ENCODE measurements at places on chromosomes 6 and 20. TPM values are rescaled to one million over a fixed set of nuclear protein-coding genes. Genes with fewer than 3 reads are reported as not detected.
A peak's percentile ranks its signal among the peaks of the same experiment; 100 is the strongest.

DNA sequence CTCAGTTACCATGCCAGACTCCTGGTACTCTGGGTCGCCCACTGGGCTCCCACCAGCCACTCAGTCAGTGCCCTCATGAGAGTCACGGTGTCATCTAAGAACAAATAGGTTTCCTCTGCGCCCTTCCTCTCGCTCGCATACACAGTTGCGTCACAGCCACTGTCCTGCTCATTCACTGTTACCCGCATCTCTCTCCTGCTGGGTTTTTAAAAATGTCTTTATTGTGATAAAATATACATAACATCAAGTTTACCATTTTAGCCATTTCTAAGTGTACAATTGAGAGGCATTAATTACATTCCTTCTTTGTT, 4.0 kb downstream of the TEAD3 start:
- no peak for DNase-seq
- H3K27me3 ChIP-seq: no peaks in the 10 kb centered on the region

- peaks cover 3% of the 10 kb centered on the region for H3K4me1 ChIP-seq
- H3K27ac ChIP-seq: no peak overlapping the region
- no peak overlapping the region for H3K4me3 ChIP-seq
- peak; percentile 58 for DNase-seq
- no peaks in the 10 kb centered on the region for H3K27me3 ChIP-seq
Observed at GRCh38 chr6:46329568-46329967, 158.8 kb upstream of the ENPP5 start.

DNA sequence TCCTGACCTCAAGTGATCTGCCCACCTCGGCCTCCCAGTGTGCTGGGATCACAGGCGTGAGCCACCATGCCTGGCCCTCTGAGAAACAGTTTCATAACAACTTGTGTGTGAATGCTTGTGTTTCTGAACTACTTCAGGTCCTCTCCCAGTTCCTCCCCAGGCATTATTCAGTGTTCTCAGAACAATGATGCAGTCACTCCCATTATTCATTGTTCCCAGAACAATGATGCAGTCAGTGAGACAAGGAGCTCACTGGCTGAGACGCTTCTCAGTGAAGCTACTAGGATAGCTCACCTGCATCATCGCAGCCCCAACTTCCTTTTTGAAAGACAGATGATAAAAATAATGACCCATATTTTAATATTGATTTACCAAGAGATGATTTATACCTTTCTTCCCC, 71.5 kb downstream of the NDUFAF5 start:
- no peak for DNase-seq
- no peak overlapping the region for H3K27ac ChIP-seq
- no peak overlapping the region for H3K4me3 ChIP-seq
- no peaks in the 10 kb centered on the region for H3K36me3 ChIP-seq
- H3K4me1 ChIP-seq: no peaks in the 10 kb centered on the region

GRCh38 chr6:36577301-36577700, 16.9 kb upstream of the SRSF3 start:
- DNase-seq: no peak
- H3K4me1 ChIP-seq: no peaks in the 10 kb centered on the region
- no peak overlapping the region for H3K27ac ChIP-seq
- no peak overlapping the region for H3K4me3 ChIP-seq

GRCh38 chr6:157402996-157403685, 22.2 kb downstream of the ZDHHC14 start:
- H3K4me3 ChIP-seq: no peak overlapping the region
- H3K27me3 ChIP-seq: no peaks in the 10 kb centered on the region

- no peaks in the 10 kb centered on the region for H3K36me3 ChIP-seq
- peaks cover 4% of the 10 kb centered on the region for H3K4me1 ChIP-seq
- no peak overlapping the region for H3K27ac ChIP-seq
Observed at GRCh38 chr6:2110504-2110903, 134.9 kb downstream of the GMDS start.

HLA-DMB gene
- 76.7 TPM for total RNA-seq

SRSF6 gene
- 102 TPM for total RNA-seq

ADAM33 gene
- 6.6 TPM for total RNA-seq

All from lung (tissue), 17 donors.